Endothelial cell (in vitro differentiated cells): ENCODE measurements at places on chromosomes 7 and 10. TPM values are rescaled to one million over a fixed set of nuclear protein-coding genes. Genes with fewer than 3 reads are reported as not detected.
A peak's percentile ranks its signal among the peaks of the same experiment; 100 is the strongest.

GRCh38 chr7:2445898-2446555 lies 30.2 kb downstream of the GRIFIN start:
- DNase-seq = no peak

The PAX4 gene
- 0.33 TPM for total RNA-seq

GRCh38 chr7:1459512-1459892 lies 232 bp upstream of the MICALL2 start:
- DNase-seq = peak; percentile 100

- no peak for DNase-seq
Measured at GRCh38 chr7:108368466-108368865, 87.8 kb downstream of the NRCAM start.

The ANKRD30A gene
- not detected for total RNA-seq

The NEBL gene
- 1.7 TPM for total RNA-seq

GRCh38 chr7:129501760-129502707 lies at the start of gene SMKR1:
Gene SMKR1, plus strand, starts transcription at chr7:129502531. Its CDS starts 294 bp downstream, at chr7:129502825.
- DNase-seq = peak; percentile 74

The GCK gene
- not detected for total RNA-seq
